Regular cardiac myocyte (primary cell): ENCODE measurements at places on chromosomes 2 and 18. TPM values are rescaled to one million over a fixed set of nuclear protein-coding genes. Genes with fewer than 3 reads are reported as not detected.

The FOXD4L1 gene
- total RNA-seq: 0.19 and 0.28 TPM in 2 replicates

The KHK gene
- 0.56 and 0.96 TPM in 2 replicates for total RNA-seq

The APLF gene
- total RNA-seq: 3.5 and 13.2 TPM in 2 replicates

The SLC4A5 gene
- total RNA-seq: under 0.01 TPM in 1 of 2 replicates, not detected in the other

The PSD4 gene
- total RNA-seq: 0.19 and 1.4 TPM in 2 replicates

The PLEK gene
- total RNA-seq: under 0.01 TPM in 2 replicates

The DYNC2LI1 gene
- total RNA-seq: 17.1 and 31.0 TPM in 2 replicates

The MOB4 gene
- 36.1 and 45.1 TPM in 2 replicates for total RNA-seq

The DIS3L2 gene
- total RNA-seq: 13.2 and 20.9 TPM in 2 replicates

The C2orf80 gene
- not detected in 2 replicates for total RNA-seq

The FTCDNL1 gene
- total RNA-seq: 1.1 and 2.1 TPM in 2 replicates

The GAD1 gene
- total RNA-seq: under 0.01 and 0.19 TPM in 2 replicates

The UGT1A8 gene
- not detected in 2 replicates for total RNA-seq

The CABLES1 gene
- total RNA-seq: 14.6 and 18.6 TPM in 2 replicates

The TEX51 gene
- total RNA-seq: not detected in 2 replicates

The TUBA3E gene
- total RNA-seq: not detected in 2 replicates

The LIMS2 gene
- 2.7 and 4.8 TPM in 2 replicates for total RNA-seq

The DSG1 gene
- not detected in 2 replicates for total RNA-seq

The KIF1A gene
- total RNA-seq: under 0.01 TPM in 1 of 2 replicates, not detected in the other

The TBR1 gene
- total RNA-seq: under 0.01 TPM in 1 of 2 replicates, not detected in the other

The HOXD12 gene
- not detected in 2 replicates for total RNA-seq

The KCNF1 gene
- total RNA-seq: under 0.01 TPM in 1 of 2 replicates, not detected in the other

The CERKL gene
- under 0.01 TPM in 2 replicates for total RNA-seq

The ITGB6 gene
- 0.19 and 0.28 TPM in 2 replicates for total RNA-seq

The MC2R gene
- not detected in 2 replicates for total RNA-seq

The TGFBRAP1 gene
- 13.6 and 14.4 TPM in 2 replicates for total RNA-seq

The SPDYA gene
- 0.58 and 0.85 TPM in 2 replicates for total RNA-seq

The RAX gene
- total RNA-seq: not detected in 2 replicates

The TIMM21 gene
- 27.1 and 63.6 TPM in 2 replicates for total RNA-seq

The NEB gene
- total RNA-seq: under 0.01 and 0.28 TPM in 2 replicates

The DSG3 gene
- under 0.01 TPM in 2 replicates for total RNA-seq

The SNTG2 gene
- 0.28 and 1.3 TPM in 2 replicates for total RNA-seq

The ERICH2 gene
- not detected in 2 replicates for total RNA-seq

The ABCB11 gene
- total RNA-seq: not detected in 2 replicates

The FSIP2 gene
- under 0.01 and 0.19 TPM in 2 replicates for total RNA-seq

The COLEC12 gene
- 5.0 and 10.1 TPM in 2 replicates for total RNA-seq

The POTEJ gene
- not detected in 2 replicates for total RNA-seq

The ZAP70 gene
- 0.28 TPM in 1 of 2 replicates, not detected in the other for total RNA-seq

The LYPD6B gene
- total RNA-seq: 0.56 and 2.7 TPM in 2 replicates

The AQP12B gene
- total RNA-seq: not detected in 2 replicates

The ADD2 gene
- 0.28 TPM in 1 of 2 replicates, not detected in the other for total RNA-seq

The ZNF385B gene
- total RNA-seq: not detected in 2 replicates

The LRRC30 gene
- total RNA-seq: not detected in 2 replicates

The ATF2 gene
- total RNA-seq: 38.9 and 50.2 TPM in 2 replicates

The INHA gene
- 0.56 TPM in 1 of 2 replicates, not detected in the other for total RNA-seq

The CROCC2 gene
- not detected in 2 replicates for total RNA-seq

The LIMS3 gene
- 1.1 and 1.5 TPM in 2 replicates for total RNA-seq

The SLC19A3 gene
- 0.19 and 1.7 TPM in 2 replicates for total RNA-seq

The LYPD1 gene
- 32.1 and 117 TPM in 2 replicates for total RNA-seq

The CCDC141 gene
- total RNA-seq: 0.19 and 0.56 TPM in 2 replicates

The NRP2 gene
- 9.2 and 24.8 TPM in 2 replicates for total RNA-seq

The MAP3K19 gene
- not detected in 2 replicates for total RNA-seq

The COL4A3 gene
- 0.58 and 11.0 TPM in 2 replicates for total RNA-seq

The TSGA10 gene
- 0.96 and 5.1 TPM in 2 replicates for total RNA-seq

The CASP10 gene
- total RNA-seq: 6.1 and 8.2 TPM in 2 replicates

The SUPT7L gene
- total RNA-seq: 15.3 and 33.3 TPM in 2 replicates

The ARHGAP15 gene
- total RNA-seq: not detected in 2 replicates

The FSHR gene
- total RNA-seq: not detected in 2 replicates

The MFSD2B gene
- under 0.01 and 0.56 TPM in 2 replicates for total RNA-seq
